Posterior cingulate gyrus (tissue), 11 donors: ENCODE measurements at places on chromosomes 6 and 20.

GRCh38 chr6:43377710-43378229 lies 8.3 kb upstream of the ZNF318 start:
- DNase-seq: no peak

DNA sequence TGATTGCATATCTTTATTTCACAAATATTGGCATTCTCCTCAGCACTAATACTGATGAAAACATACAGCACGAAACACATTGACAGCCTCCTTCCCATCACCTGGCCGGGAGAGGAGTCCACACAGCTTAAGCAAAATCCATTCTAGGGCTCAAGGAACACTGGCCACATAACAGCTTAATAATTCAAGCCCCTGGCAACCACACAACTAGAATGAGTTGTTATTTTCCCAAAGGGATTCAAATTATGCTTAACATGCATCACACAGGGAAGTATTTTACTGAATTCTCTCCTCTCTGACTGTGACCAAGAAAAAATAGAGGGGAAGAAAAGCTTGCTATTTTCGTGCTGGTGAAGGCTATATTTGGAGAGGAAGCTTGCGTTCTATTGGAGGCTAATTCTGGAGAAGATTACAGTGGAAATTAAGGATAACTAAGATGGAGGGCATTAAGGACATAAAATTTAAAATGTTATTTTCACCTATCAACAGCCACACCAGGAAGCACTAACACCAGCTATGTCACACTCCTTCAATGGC lies 198.5 kb downstream of the ADGRG6 start:
- DNase-seq: no peak

DNA sequence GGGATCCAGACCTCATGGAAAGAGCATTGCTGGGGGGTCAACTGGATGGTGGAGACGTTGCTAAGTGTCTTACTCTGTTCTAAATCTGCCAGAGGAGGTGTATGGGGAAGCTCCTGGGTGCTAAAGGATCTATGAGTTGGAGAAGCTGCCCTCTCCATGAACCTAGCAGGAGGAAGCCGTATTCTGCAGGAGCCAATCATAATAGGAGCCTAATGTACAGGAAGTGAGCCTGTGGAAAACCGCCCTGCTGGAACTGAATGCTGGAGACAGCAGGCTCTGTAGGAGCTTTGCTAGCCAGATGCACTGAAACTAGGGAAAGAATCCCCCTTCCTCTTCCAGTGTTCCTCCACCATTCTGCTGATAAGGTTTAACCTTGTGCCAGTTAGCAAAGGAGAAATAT lies 10.9 kb downstream of the CASP8AP2 start:
- no peak for DNase-seq

DNA sequence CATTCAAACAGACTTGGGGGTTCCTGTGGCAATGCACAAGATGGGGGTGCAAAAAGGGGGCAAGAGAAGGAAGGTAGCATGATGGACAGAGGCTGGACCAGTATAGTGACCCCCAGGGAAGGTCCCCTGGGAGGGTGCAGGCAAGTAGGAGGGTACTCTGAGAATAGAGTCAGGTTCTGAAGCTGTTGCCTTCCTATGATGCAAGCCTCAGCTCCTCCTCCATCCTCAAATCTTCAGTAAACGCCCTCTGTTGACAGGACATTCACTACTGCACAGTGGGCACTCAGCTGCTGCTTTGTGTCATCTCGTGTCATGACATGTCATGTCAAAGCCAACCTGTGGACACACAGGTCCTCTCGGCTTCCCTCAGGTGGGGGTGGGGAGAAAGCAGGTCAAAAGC lies 5.8 kb upstream of the SDCBP2 start:
- DNase-seq: no peak

- no peak for DNase-seq
These were observed 120.5 kb downstream of the HIVEP2 start for GRCh38 chr6:142824426-142824825.

DNA sequence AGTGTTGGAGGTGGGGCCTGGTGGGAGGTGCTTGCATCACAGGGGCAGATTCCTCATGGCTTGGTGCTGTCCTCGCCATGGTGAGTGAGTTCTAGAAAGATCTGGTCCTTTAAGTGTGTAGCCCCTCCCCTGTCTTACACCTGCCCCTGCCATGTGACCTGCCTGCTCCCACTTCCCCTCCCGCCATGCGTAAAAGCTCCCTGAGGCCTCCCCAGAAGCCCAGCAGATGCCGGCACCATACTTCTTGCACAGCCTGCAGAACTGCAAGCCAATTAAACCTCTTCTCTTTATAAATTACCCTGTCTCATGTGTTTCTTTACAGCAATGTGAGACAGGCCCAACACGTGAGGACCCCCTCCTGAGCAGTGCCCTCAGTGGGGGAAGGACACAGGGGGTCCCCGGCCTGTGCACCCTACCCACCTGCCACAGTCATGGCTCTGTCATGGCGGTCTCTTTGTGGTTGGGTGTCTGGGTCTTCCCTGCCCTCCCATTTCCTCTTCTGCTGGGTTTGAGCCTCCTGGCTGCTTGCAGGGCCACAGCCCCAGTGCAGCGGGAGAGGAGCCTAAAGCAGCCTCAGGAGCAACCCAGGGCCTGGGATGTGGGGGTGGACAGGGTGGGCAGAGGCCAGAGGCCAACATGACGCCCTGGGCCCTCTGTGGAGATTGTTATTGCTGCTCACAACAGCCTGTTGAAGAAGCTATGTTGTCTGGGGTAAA lies 87.2 kb upstream of the QKI start:
- no peak for DNase-seq

GRCh38 chr6:51719297-51719696 lies 368.1 kb downstream of the PKHD1 start:
- DNase-seq: no peak

GRCh38 chr6:44504301-44504791 lies 116.8 kb downstream of the CDC5L start:
- DNase-seq: no peak

- no peak for DNase-seq
These were observed 631 bp upstream of the PGBD1 start for GRCh38 chr6:28280595-28281287.

DNA sequence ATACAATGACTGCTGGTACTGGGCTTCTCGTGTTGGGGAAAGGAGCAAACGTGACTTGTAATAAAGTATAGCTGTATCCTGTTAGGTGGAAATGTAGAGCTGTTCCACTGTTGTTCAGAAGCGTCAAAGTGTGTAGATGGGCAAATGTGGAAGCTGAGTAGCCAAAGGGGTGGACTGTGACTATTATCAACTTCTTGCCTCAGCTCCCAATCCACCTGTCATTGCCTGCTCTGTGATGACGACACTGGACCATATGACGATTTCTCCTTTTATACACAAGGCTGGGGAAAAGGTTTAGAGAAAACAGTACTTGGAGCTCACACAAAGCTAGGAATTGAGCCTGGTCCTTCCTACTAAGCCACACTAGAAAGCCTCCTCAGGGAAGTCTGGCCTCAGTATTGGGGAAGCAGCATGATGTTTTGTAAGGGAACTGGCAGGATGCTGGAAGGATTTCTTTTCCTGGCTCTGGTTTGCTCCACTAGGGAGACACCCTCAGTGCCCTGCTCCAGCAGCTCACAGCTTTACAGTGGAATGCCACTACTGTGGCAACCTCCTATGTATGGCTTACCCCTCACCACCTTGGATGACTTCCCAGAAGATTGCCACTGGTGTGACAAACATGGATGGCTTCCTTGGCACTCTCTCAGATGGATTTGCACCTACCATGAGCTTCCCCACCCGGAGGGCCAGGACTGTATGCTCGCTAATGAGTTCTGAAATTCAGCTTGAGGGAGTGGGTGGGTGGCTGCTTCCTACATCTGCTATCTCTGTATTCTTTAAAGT lies 20.0 kb downstream of the CD164 start:
- DNase-seq: no peak

DNA sequence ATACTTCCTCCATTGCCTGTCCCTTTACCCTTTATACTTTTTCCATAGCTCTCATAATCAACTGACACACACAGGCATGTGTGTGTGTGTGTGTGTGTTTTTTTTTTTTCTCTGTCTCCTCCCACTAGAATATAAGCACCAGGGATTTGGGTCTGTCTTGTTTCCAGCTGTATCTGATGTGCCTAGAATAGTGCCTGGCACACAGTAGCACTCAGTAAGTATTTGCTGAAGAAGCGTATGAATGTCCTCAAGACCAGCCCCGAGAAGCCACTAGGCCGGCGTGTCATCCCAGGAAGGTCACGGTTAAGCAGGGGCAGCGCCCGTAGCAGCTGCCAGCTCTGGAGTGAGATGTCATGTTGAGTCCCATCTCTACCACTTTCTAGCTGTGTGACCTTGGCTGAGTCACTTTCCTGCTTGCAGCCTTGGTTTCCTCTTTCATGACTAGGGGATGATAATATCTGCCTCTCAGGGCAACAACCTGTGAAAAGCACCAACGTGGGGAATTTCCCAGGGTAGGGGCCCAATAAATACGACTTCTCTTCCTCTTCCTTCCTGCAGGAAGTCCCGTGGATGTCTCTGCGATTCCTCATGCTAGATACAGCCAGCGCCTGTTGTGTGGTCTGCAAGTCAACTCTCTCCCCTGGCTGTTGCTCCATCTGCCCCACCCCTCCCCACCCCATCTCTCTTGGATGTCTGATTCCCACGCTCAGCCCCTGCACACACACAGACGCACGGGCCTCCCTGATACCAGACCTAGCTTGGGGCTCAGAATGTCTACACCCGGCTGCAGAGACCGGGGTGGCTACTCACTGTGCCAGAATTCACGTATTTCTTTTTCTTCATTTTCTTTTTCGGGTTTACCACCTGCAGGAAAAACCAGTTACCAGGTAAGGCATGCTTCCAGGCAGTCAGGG lies 58.1 kb downstream of the RAB44 start:
- DNase-seq: no peak

DNA sequence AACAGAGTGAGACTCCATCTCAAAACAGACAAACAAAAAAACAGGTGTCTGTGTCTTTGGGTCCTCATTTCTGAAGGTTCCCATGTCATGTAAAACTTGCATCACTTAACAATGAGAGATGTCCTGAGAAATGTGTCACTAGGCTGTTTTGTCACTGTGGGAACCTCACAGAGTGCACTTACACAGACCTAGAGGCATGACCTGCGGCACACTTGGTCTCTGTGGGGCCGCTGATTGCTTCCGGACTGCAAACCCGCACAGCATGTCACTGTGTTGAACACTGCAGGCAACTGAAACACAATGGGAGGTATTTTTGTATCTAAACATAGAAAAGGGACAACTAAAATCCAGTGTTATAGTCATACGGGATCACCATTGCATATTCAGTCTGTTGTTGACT lies 42.3 kb upstream of the TMEM181 start:
- no peak for DNase-seq
